Stimulated activated CD4-positive, alpha-beta T cell treated with anti-CD3 and anti-CD28 coated beads, Interleukin-15, amount 100 ng/mL, for 48 hours (primary cell): ENCODE measurements at places on chromosomes 1 and 21.

- DNase-seq: no peak
Observed at GRCh38 chr1:81583878-81584277, 216.9 kb upstream of the ADGRL2 start.

DNA sequence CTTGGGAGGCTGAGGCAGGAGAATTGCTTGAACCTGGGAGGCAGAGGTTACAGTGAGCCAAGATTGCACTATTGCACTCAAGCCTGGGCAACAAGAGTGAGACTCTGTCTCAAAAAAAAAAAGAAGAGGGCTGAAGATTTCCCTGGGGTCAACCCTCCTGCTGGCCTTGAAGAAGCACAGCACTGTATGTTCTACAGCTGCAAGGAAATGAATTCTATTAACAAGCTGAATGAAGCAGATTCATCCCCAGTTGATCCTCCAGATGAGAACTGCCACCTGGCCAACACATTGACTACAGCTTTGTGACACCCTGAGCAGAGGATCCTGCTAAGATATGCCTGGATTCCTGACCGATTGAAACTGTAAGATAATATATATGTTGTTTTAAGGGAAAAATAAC is 129.5 kb downstream of the ADSS2 start:
- DNase-seq: no peak

DNA sequence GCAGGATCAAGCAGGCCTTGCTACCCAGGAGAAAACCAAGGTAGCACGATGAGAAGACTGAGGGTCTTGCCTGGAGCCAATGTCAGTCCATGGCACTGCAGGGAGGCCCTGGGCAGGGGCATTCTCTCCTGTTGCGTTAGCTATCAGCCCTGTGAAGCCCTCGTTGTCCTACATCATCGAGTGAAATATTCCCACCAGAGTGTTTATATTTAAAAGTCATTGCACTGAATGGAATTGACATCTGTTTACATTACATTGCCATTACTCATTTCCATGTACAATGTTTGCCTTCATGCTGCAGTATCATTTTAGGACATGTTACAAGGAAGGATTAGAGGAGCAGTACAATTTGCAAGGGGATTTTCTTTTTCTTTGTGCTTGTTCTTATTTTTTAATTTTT is 243.9 kb downstream of the KAZN start:
- no peak for DNase-seq

GRCh38 chr1:45097944-45098343 is 85.9 kb downstream of the UROD start:
- DNase-seq: no peak

DNA sequence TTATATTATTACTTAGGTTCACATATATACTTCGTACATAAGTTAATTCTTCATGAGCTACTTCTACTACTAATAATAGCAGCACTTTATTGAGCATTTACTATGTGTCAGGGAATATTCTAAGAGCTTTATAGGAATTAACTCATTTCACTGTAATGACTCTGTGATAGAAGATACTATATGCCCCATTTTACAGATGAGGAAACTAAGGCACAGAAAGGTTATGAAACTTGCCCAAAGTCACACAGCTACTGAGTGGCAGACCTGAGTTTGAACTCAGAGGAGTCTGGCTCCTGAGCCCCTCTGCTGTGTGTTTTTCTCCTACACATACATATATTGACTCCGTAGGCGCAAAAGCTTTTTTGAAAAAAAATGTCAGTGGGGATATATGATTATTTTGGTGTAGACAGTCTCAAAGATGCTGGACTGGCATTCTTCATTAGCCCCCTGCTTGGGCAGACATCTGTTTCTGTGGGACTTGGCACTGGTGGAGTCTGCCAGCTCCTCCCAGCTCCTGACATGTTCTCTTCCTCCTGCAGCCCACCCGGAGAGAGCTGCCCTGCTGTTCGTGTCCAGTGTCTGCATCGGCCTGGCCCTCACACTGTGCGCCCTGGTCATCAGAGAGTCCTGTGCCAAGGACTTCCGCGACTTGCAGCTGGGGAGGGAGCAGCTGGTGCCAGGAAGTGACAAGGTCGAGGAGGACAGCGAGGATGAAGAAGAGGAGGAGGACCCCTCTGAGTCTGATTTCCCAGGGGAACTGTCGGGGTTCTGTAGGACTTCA is 70.9 kb downstream of the TCP10L start:
- no peak for DNase-seq

- no peak for DNase-seq
Observed at GRCh38 chr1:209879539-209879938, 51.8 kb downstream of the UTP25 start.

DNA sequence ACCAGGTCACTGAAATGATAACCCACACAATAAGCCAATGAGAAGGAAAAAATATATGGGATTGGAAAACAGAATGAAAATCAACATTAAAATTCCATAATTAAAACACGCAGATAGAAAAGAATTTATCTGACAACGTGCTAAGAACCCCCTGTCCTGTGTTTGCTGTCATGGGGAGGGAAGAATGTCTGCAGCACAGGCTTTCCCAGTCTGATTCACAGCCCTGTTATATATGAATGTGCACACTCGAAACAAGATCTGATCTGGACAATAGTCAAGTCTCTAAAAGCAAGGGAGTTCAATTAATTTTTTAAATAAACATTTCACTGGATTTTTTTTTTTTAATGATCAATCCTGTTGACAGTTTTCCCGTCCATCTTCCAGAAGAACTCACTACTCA is 220.0 kb downstream of the RERE start:
- DNase-seq: no peak

- no peak for DNase-seq
Observed at GRCh38 chr1:26403656-26404055, 7.0 kb upstream of the LIN28A start.

- DNase-seq: no peak
Observed at GRCh38 chr1:61138921-61139774, 56.8 kb downstream of the NFIA start.

DNA sequence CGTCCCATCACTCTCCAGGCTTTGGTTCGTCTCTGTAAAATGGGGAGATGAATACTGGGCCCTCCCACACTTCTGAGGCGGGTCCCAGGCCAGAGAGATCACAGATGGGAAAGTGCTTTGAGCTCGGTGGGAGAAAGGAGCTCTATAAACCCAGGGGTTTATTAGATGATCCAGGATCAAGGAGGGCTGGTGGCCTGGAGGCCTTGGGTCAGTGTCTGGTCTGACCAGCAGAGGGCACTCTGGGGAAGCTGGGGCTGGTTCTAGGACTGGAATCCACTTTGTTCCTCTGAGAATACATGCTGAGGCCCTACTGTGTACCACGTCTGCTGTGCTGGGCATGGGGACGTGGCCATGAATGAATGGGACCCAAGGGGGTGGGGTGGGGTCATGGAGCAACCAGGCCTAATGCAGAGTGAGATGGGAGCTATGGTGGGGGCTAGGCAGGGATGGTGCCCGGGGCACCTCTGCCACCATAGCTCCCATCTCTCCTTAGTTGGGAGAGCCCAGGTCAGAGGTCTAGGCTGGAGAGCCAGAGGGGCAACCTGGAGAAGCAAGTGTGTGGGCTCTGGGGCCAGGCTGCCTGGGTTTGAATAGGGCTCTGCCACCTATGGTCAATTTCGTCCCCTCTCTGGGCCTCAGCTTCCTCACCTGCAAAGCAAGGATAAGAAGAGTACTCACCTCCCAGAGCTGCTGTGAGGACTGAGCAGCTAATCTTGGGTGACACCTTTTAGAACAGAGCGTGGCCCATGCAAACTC is 9.0 kb upstream of the FAM131C start:
- DNase-seq: peak; percentile 61

- DNase-seq: no peak
Observed at GRCh38 chr1:195663549-195664280, 944.5 kb downstream of the KCNT2 start.

DNA sequence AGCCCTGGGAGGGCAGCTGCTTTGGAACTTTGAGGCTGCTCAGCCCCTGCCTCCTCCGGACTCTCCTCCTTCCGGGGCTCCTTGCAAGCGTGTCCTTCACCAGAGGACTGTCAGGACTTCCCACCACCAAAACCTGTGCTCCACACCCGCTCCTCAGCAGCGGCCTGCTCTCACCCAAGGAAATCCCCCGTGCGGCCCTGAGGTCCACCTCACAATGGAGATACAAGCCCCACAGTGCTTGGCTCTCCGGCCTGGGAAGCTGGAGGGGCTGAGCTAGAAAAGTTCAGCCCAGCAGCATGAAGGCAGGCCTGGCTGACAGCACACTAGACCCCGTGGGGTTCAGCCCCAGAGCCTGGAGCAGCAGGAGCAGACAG is 33.6 kb downstream of the PGBD5 start:
- DNase-seq: no peak

DNA sequence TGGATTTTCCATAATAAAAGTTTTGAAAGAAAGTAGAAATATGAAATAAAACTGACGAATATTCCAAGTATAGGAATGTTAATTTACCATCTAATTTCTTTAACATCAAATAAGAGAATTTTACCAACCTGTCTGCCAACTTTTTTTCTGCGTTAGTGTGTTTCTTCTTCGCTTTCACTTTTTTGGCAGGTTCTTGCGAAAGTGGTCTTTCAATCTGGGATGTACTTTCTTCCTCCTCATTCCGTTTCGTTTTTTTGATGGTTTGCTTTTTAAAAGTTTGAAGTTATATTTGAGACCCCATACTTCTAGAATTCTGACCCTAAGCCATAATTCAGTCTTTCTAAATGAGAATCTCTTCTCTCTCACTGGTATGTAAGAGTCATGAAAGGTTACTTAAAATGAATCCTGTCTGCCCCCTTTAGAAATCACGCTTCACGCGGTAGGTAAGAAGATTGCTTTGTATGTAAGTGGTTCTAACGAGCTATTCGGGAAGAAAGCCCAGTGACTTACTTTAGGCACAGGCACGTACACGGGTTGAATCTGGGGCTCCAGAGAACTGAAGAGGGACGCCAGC is 580 bp downstream of the RBM34 start:
- no peak for DNase-seq

DNA sequence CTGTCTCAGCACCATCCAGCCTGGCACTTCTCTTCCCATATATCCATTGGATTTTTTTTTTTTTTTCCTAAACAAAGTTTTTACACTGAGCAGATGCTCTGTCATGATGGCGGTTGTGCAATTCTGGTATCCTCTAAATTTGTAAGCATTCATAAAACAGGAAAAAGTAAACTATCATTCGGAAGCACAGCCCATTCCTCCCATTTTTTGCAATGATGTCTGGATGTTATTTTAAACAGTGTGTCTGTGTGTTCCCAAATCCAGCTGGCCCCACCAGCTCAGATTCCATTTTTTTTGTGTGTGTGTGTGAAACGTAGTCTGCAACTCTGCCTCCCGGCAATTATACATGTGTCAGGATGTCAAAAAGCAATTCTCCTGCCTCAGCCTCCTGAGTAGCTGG is 33.5 kb downstream of the PDPN start:
- DNase-seq: no peak

DNA sequence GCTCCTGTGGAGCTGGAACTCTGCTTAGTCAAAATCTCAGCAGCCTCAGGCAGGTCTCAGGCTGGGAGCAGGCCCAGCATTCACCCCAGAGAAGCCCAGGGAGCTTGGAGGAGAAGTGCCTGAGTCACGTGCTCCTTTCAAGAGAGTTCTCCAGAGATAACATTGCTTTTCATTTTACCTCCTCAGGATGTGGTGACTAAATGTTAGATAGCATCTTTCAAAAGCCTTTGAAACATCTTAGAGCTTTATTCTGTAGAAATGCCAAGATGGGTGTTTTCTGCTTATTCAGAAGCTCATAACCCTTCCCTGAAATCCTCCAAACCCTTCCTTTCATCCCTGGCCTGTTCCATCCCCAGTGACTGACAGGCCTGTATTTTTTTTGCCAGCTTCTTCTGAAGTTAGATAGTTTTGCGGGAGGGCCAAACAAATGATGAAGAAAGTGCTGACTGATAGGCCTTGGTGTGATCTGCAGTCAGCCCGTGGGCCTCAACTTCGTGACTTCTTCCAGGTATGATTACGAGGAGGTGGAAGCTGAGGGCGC is 58.0 kb downstream of the PGM1 start:
- DNase-seq: peak; percentile 21

DNA sequence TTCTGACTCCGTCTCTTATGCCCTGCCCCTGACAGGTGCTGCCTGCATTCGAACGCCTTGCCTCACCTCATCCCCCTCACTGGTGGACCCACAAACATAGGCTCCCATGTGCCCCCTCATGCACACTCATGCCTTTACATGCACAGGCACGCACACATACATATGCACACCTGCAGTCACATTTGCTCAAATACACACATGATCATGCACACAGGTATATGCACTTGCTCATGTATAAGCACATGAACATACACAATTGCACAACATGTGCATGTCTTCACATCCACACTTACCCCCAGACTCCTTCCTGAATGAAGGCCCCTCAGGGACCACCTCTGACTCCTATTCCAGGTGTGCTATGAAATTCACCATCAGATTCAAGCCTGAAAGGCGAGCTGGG is 506.9 kb downstream of the PTPRU start:
- no peak for DNase-seq

GRCh38 chr1:154913273-154913672 is 23.2 kb downstream of the PMVK start:
- DNase-seq: no peak

DNA sequence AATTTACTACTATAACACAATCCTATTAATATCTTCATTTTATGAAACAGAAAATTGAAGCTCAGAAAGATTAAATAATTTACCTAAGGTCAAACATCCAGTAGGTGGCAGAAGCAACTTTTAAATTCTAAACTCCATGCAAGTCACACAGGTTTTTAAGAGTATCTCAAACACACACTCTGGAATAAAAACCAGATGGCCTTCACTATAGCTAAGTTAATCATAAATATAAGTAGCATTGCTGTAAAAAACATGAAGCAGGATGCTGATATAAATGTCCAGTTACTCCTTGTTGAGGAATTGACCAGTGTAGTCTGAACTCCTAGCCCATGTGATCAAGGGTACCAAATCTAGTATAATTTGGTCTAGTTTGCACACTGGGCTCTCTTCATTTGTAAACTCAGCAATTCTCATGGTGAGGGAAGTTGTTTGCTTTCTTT is 9.4 kb upstream of the FMO3 start:
- DNase-seq: no peak

DNA sequence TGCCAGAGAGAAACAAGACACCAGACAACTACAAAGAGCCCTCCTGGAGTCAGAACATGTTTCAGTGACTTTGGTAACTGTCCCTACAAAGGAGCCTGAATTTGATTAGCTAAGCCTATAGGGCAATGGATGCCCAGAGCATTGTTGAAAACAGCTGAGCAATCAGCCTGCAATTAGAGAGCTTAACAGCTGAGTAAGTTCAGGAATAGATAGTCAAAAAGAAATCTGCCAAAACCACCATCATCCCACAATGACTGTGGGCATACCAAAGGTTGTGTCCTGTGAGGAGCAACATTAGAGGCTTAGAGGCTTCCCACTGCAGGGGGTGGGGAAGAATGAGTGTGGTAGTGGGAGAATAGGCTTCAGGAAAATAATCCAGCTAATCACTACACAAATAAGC is 32.1 kb downstream of the SH3BP5L start:
- DNase-seq: no peak

DNA sequence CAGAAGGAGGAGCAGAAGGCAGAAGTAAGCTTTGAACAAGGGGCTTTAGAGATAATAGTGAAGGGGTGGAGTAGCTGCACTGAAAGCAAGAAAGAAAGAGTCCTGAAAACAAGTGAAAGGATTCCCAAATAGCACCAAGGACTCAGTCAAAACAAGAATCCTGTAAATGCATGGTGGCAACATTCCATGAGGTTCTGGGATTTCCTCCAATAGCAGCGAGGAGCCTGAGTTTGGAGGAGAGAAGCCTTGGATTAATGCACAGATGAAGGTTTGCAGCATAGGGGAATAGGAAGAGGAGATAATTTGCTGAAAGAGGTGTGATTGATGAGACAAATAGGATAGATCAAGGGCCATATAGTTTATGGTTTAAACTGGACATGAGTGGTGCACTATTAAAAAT is 10.9 kb downstream of the KRTAP22-2 start:
- DNase-seq: no peak
